Gastrocnemius medialis (tissue), 4 donors: ENCODE measurements at places on chromosomes 4 and X. TPM values are rescaled to one million over a fixed set of nuclear protein-coding genes. Genes with fewer than 3 reads are reported as not detected.
A peak's percentile ranks its signal among the peaks of the same experiment; 100 is the strongest.

DNA sequence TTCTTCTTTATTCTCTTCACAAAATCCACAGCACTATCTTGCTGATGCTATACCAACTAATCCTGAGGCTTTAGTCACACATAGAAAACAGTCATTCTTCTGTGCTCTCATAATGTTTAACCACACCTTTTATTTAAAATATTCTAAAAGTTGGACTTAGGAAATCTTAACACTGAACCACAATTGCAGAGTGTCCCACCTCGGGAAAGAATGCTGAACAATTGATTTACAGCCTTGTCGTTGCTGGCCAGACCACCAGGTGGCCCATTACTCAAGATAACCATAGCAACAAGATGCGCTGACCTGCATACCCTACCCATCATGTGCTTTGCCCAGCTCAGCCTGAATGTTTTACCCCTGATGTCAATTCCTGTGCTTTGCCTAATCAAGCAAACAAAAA lies 100.8 kb downstream of the ARSJ start:
- no peaks in the 10 kb centered on the region for H3K27me3 ChIP-seq
- no peak for DNase-seq
- H3K36me3 ChIP-seq = no peaks in the 10 kb centered on the region
- H3K27ac ChIP-seq = no peak overlapping the region
- no peaks in the 10 kb centered on the region for H3K4me1 ChIP-seq

GRCh38 chr4:4641661-4642495 lies 100.0 kb upstream of the STX18 start:
- H3K4me1 ChIP-seq = no peaks in the 10 kb centered on the region
- H3K36me3 ChIP-seq = no peaks in the 10 kb centered on the region
- no peak overlapping the region for H3K4me3 ChIP-seq

Gene STPG2
- total RNA-seq = not detected

- no peak overlapping the region for H3K4me3 ChIP-seq
- peaks cover 15% of the 10 kb centered on the region for H3K36me3 ChIP-seq
- no peaks in the 10 kb centered on the region for H3K27me3 ChIP-seq
- no peak for DNase-seq
- H3K27ac ChIP-seq = peak overlapping the region; percentile 57
Measured at GRCh38 chr4:82360298-82361177, 13.3 kb downstream of the HNRNPD start.

Gene MAGEB3
- total RNA-seq = not detected

Gene FAAH2
- total RNA-seq = not detected

Gene LRCH2
- total RNA-seq = 0.44 TPM

- no peak overlapping the region for H3K4me3 ChIP-seq
- H3K27ac ChIP-seq = no peak overlapping the region
- no peaks in the 10 kb centered on the region for H3K27me3 ChIP-seq
- no peaks in the 10 kb centered on the region for H3K4me1 ChIP-seq
Measured at GRCh38 chr4:140289486-140289885, 84.0 kb upstream of the SCOC start.

DNA sequence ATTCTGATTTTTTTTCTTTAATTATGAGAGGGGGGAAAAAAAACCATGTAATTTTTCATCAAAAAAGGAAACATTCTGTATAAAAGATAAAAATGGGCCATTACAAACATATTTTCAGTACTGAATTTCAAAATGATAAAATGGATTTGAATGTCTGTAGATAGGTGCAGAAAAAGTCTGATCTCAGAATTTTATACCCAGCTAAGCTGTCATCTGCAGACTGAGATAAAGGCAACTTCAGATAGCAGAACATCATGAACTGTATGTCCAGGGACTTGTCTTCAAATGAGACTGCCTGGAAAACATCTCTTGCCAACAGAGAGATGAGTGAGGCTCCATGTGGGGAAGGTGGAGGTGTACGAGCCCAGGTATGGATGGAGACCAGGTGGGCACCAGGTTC lies 118.5 kb upstream of the PSAPL1 start:
- no peaks in the 10 kb centered on the region for H3K36me3 ChIP-seq
- no peak overlapping the region for H3K27ac ChIP-seq
- DNase-seq = no peak
- no peaks in the 10 kb centered on the region for H3K4me1 ChIP-seq
- H3K27me3 ChIP-seq = no peaks in the 10 kb centered on the region

Gene TASL
- total RNA-seq = 0.49 TPM

Gene CCKAR
- not detected for total RNA-seq

Gene ATP2B3
- total RNA-seq = not detected

GRCh38 chr4:32661229-32661628 lies 1941.1 kb downstream of the PCDH7 start:
- DNase-seq = no peak
- no peaks in the 10 kb centered on the region for H3K4me1 ChIP-seq
- no peak overlapping the region for H3K27ac ChIP-seq
- no peak overlapping the region for H3K4me3 ChIP-seq

GRCh38 chrX:78024349-78025059 lies 55.1 kb upstream of the PGAM4 start:
- H3K4me3 ChIP-seq = no peak overlapping the region
- no peaks in the 10 kb centered on the region for H3K4me1 ChIP-seq
- H3K27me3 ChIP-seq = no peaks in the 10 kb centered on the region

GRCh38 chrX:81308086-81308829 lies 106.4 kb downstream of the SH3BGRL start:
- H3K4me3 ChIP-seq = no peak overlapping the region
- H3K4me1 ChIP-seq = no peaks in the 10 kb centered on the region
- no peak overlapping the region for H3K27ac ChIP-seq
- H3K36me3 ChIP-seq = no peaks in the 10 kb centered on the region

Gene IRF2
- 32.0 TPM for total RNA-seq

Gene EMCN
- 11.5 TPM for total RNA-seq

Gene SULT1E1
- not detected for total RNA-seq

Gene SPANXA1
- total RNA-seq = not detected

DNA sequence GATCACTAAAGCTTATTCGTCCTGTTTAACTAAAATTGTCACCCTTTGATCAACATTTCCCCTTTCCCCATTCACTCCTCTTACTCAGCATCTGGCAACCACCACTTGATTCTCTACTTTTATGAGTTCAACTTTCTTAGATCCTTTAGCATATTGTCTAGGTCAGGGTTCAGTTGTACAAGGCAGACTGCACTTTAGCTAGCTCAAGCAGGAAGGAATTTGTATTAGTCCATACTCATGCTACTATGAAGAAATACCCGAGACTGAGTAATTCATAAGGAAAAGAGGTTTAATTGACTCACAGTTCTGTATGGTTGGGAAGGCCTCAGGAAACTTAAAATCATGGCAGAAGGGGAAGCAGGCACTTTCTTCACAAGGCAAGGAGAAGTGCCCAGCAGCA lies 44.3 kb downstream of the TASL start:
- H3K4me3 ChIP-seq = no peak overlapping the region
- DNase-seq = no peak
- H3K4me1 ChIP-seq = no peaks in the 10 kb centered on the region
- H3K27ac ChIP-seq = no peak overlapping the region
- H3K27me3 ChIP-seq = no peaks in the 10 kb centered on the region
- no peaks in the 10 kb centered on the region for H3K36me3 ChIP-seq

DNA sequence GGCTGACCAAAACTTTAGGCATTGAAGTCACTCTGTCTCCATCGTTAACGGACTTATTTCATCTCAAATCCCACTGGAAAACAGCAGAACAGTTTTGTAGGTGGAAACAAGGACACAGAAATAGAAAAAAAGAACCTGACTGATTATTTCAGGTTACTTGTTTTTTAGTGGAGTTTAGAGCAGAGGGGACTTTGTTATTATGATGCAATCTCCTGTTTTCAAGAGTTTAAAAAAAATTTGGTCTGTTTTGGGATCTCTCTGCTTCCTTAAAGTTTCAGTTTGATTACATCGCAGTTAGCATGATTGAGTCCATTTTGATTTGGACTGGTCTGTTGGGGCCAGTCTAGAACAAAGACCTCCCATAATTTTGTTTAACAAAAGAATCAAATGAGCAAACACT lies 13.6 kb downstream of the PROM1 start:
- H3K4me1 ChIP-seq = no peaks in the 10 kb centered on the region
- no peaks in the 10 kb centered on the region for H3K36me3 ChIP-seq
- no peak overlapping the region for H3K27ac ChIP-seq
- H3K27me3 ChIP-seq = no peaks in the 10 kb centered on the region

- DNase-seq = no peak
- H3K4me3 ChIP-seq = no peak overlapping the region
- H3K36me3 ChIP-seq = no peaks in the 10 kb centered on the region
- H3K27me3 ChIP-seq = no peaks in the 10 kb centered on the region
Measured at GRCh38 chr4:120617171-120617570, 305.4 kb downstream of the PRDM5 start.

DNA sequence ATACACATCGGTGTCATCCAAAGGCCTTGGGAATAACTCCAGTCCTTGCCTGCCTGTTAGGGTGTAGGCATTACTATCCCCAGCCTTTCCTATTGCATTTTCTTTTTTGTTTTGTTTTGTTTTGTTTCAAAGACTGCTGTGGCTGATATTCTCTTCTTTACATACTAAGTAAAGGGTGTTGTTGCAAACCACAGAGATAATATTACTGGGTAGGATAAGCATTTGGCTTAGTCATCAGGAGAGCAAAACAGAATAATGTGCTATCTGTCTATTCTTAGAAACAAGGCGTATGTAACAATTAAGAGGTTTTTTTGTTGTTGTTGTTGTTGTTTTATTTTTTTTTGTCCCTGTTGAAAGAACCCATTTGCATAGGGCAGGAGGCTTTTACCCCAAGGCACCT lies 41.8 kb downstream of the UGT2B28 start:
- no peaks in the 10 kb centered on the region for H3K36me3 ChIP-seq
- DNase-seq = no peak
- H3K4me1 ChIP-seq = peaks cover 4% of the 10 kb centered on the region
- H3K27ac ChIP-seq = no peak overlapping the region
- no peak overlapping the region for H3K4me3 ChIP-seq
- H3K27me3 ChIP-seq = no peaks in the 10 kb centered on the region

- no peak overlapping the region for H3K27ac ChIP-seq
- H3K4me3 ChIP-seq = no peak overlapping the region
- no peaks in the 10 kb centered on the region for H3K36me3 ChIP-seq
- no peaks in the 10 kb centered on the region for H3K4me1 ChIP-seq
Measured at GRCh38 chr4:184114431-184114830, 103.2 kb downstream of the ENPP6 start.

- no peak for DNase-seq
- no peak overlapping the region for H3K4me3 ChIP-seq
- H3K27ac ChIP-seq = no peak overlapping the region
- no peaks in the 10 kb centered on the region for H3K27me3 ChIP-seq
- no peaks in the 10 kb centered on the region for H3K4me1 ChIP-seq
Measured at GRCh38 chr4:20313237-20314030, 61.7 kb downstream of the SLIT2 start.

GRCh38 chr4:72513227-72513626 lies 55.8 kb downstream of the ADAMTS3 start:
- no peak overlapping the region for H3K27ac ChIP-seq
- DNase-seq = no peak
- no peak overlapping the region for H3K4me3 ChIP-seq
- H3K27me3 ChIP-seq = no peaks in the 10 kb centered on the region

DNA sequence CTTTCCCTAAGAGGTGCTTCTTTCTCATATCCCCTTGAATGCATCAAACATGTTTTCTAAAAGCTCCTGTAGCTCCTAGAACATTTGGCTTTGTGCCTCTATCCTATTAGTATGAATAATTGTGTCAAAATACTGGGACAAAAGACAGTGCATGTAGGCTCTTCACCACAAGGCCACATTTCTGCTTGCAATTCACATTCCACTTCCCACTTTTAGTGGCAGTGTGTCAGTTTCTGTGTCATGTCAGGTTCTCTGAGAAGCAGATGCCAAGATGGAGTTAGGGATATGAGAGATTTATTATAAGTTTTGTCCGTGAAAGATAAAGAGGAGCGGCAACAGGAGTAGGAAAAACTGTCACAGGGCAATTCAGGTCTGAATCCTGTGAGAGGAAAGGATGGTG lies 61.3 kb upstream of the GPRIN3 start:
- H3K4me3 ChIP-seq = no peak overlapping the region
- no peaks in the 10 kb centered on the region for H3K27me3 ChIP-seq
- no peak overlapping the region for H3K27ac ChIP-seq

Gene PHOX2B
- not detected for total RNA-seq

GRCh38 chrX:50579955-50580354 lies 109.3 kb upstream of the DGKK start:
- no peaks in the 10 kb centered on the region for H3K27me3 ChIP-seq
- no peaks in the 10 kb centered on the region for H3K36me3 ChIP-seq
- no peaks in the 10 kb centered on the region for H3K4me1 ChIP-seq
- DNase-seq = no peak
- H3K4me3 ChIP-seq = no peak overlapping the region

DNA sequence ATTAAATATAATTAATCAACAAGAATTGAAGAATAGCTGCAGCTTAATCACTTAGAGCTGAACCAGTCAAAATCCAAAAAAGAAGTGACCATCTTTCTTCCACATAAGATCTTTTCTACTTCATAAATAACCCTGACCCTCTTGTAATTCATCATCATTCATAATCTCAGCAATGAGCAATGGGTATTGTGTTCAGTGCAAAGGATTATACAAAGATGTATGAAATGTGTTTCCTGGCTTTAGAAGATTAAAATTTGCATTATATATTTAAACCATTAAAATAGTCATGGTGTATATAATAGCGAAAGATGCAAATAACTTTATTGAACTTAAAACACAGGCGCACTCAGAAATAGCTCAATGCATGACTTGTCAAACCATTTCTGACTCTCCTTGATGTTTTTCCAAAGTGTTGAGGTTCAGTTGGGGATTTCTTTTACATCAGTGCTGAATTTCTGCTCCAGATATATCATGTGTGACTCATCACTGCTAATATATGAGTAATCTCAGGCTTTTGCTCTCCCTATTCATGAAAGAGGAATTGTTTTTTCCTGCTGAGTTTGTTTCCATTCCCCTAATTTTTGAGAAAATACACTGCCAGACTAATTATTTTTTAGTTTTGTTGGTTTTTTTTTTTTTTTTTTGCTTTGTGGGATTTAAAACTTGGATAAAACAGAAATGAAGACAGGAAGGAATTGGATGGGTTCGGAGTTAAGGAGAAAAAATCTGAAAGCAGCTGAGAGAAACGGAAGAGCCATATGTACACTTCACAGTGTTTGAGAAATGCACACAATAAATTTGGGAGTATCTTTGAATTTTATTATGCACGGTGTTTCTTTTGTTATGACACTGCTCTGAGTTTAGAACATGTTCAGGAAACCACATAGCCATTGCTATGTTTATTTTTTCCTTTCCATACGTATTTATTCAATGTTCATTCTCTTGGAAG lies 290.1 kb upstream of the PCDH7 start:
- H3K27ac ChIP-seq = no peak overlapping the region
- no peaks in the 10 kb centered on the region for H3K36me3 ChIP-seq
- no peak for DNase-seq

Gene FGA
- 49.0 TPM for total RNA-seq

Gene TMEM192
- total RNA-seq = 16.7 TPM
